Stomach (tissue), 19 donors: ENCODE measurements at places on chromosomes 3 and 15. TPM values are rescaled to one million over a fixed set of nuclear protein-coding genes. Genes with fewer than 3 reads are reported as not detected.
A peak's percentile ranks its signal among the peaks of the same experiment; 100 is the strongest.

The GABRB3 gene
- total RNA-seq = 12.1 TPM

- no peak overlapping the region for H3K27ac ChIP-seq
- peak; percentile 93 for DNase-seq
- H3K36me3 ChIP-seq = no peaks in the 10 kb centered on the region
- H3K4me1 ChIP-seq = peaks cover 28% of the 10 kb centered on the region
Measured at GRCh38 chr3:129794311-129795185, 99.0 kb downstream of the TMCC1 start.

DNA sequence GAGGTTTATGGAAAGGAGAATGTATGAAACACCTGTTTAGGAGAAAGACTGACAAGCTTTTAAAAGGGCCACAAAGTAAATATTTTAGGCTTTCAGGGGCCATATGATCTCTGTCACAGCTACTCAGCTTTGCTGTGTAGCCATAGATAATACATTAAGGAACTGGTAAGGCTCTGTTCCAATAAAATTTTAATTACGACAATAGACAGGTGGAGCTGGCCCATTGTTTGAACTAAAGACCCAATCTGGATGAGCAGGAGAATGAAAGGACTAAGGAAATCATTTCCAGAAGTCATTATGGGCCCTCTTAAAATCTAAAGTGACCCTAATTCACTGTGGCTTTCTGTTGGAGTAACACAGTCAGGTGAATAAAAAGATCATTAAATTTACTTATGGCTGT, 48.5 kb upstream of the SLC12A8 start:
- H3K4me1 ChIP-seq = no peaks in the 10 kb centered on the region
- H3K27me3 ChIP-seq = no peaks in the 10 kb centered on the region
- no peak overlapping the region for H3K4me3 ChIP-seq
- H3K36me3 ChIP-seq = peaks cover 19% of the 10 kb centered on the region
- no peak for DNase-seq
- H3K27ac ChIP-seq = no peak overlapping the region

DNA sequence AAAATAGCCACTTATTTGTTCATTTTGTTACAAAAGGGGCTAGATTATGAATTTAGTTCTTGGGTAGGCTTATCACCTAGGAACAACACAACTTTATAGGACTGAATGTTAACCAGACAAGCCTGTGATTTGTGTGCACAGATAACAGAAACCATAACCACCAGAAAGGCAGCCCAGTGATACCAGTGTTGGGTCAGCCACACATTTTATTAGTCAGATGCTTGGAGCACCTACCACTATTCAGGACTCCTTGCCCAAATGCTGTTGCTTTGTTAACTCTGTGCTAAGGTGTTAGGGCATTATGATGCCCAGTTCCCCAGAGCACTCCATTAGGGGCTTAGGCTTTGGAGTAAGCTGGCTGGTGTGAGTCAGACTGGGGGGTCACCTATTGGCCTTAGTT, 22.5 kb downstream of the PLCL2 start:
- no peak for DNase-seq
- H3K4me3 ChIP-seq = no peak overlapping the region
- no peaks in the 10 kb centered on the region for H3K27me3 ChIP-seq
- peak overlapping the region; percentile 64 for H3K27ac ChIP-seq
- peaks cover 10% of the 10 kb centered on the region for H3K4me1 ChIP-seq

GRCh38 chr3:173217127-173217526, 76.1 kb upstream of the SPATA16 start:
- no peaks in the 10 kb centered on the region for H3K4me1 ChIP-seq
- no peaks in the 10 kb centered on the region for H3K27me3 ChIP-seq

The STARD9 gene
- total RNA-seq = 18.7 TPM

The ROPN1 gene
- not detected for total RNA-seq

GRCh38 chr3:79872483-79872882, 104.7 kb upstream of the ROBO1 start:
- H3K27me3 ChIP-seq = no peaks in the 10 kb centered on the region
- DNase-seq = no peak
- no peak overlapping the region for H3K4me3 ChIP-seq
- no peaks in the 10 kb centered on the region for H3K36me3 ChIP-seq

The CHDH gene
- 385 TPM for total RNA-seq

- DNase-seq = no peak
- no peaks in the 10 kb centered on the region for H3K27me3 ChIP-seq
- no peaks in the 10 kb centered on the region for H3K4me1 ChIP-seq
- no peak overlapping the region for H3K4me3 ChIP-seq
- no peak overlapping the region for H3K27ac ChIP-seq
Measured at GRCh38 chr3:134854254-134854653, 59.2 kb downstream of the EPHB1 start.

DNA sequence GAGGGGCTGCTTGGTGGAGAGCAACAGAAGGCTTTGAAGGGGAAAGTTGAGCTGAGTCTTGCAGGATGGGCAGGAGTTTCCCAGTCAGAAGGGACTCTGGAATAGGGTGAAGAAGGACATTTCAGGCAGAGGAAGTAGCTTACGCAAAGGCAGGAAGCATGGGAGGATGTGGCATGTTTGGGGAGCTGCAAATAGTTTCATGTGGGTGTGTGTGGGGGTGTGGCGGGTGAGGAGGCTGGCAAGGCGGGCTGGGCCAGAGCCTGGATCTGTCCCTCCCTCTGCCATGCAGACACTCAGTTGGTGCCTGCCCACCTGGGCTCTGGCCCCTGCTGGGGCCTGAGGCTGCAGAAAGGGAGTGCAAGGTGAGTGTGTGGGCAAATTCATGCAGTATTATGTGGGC, 10.4 kb downstream of the TEX264 start:
- no peak overlapping the region for H3K27ac ChIP-seq
- DNase-seq = peak; percentile 34
- H3K4me1 ChIP-seq = peaks cover 68% of the 10 kb centered on the region
- peaks cover 79% of the 10 kb centered on the region for H3K36me3 ChIP-seq
- H3K27me3 ChIP-seq = no peaks in the 10 kb centered on the region

DNA sequence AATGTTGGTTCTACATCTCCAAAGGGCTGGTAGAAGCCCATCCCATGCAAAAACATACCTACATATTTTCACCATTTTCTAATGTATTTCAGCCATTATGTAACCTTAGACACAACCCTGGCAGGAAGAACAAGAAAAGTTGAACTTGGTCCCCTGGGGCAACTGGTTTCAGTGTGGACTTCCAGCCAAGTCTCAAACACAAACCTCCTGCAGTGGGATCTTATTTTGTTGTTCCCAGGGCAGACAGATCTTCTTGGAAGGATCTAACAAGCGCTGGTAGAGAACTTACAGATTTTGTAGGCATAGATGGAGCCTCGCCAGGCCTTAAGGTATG, 96.3 kb downstream of the ADAMTS17 start:
- no peaks in the 10 kb centered on the region for H3K27me3 ChIP-seq
- no peak overlapping the region for H3K4me3 ChIP-seq
- no peaks in the 10 kb centered on the region for H3K4me1 ChIP-seq
- no peak overlapping the region for H3K27ac ChIP-seq
- no peak for DNase-seq
- no peaks in the 10 kb centered on the region for H3K36me3 ChIP-seq

GRCh38 chr15:90885432-90886290, 1.4 kb downstream of the FES start:
- peaks cover 41% of the 10 kb centered on the region for H3K4me1 ChIP-seq
- peak overlapping the region; percentile 58 for H3K4me3 ChIP-seq
- peak overlapping the region; percentile 96 for H3K27ac ChIP-seq
- peak; percentile 91 for DNase-seq
- peaks cover 28% of the 10 kb centered on the region for H3K36me3 ChIP-seq

DNA sequence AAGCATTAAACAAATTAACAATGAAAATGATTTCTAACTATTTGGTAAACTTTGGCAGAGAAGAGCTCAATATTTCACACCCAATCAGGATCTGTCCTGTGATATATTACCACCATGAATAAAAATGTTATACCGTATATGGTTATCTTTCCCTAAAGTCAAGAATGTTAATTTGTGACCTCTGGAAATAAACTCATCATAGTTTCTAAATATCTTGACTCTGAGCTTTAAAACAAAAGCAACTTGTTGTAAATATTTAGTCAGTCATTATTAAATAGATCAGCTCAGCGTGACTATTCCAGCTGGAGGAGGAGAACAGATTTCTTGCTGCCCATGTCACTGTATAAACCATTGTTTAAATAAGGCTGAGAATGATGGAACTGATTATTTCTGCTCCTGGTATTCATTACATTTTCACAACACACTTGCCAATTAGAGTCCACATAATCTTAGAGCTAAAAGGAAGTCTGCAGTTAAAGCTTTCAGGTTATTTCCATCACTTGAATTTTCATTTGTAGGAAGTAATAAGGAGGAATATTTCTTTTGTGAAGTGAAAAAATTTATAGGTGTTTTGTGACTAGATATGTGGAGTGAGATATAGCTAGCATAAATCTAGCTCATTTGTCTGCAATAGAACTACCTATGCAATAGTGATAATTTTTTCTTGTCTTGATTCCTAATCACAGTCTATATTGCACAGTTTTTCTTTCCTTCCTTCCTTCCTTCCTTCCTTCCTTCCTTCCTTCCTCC, 106.5 kb upstream of the P2RY1 start:
- no peak for DNase-seq
- H3K27me3 ChIP-seq = no peaks in the 10 kb centered on the region
- no peak overlapping the region for H3K4me3 ChIP-seq

The THRB gene
- 47.3 TPM for total RNA-seq

The ZBBX gene
- total RNA-seq = 1.7 TPM

- H3K27me3 ChIP-seq = no peaks in the 10 kb centered on the region
- H3K36me3 ChIP-seq = peaks cover 16% of the 10 kb centered on the region
Measured at GRCh38 chr15:64623347-64623996, 151.9 kb downstream of the RBPMS2 start.

DNA sequence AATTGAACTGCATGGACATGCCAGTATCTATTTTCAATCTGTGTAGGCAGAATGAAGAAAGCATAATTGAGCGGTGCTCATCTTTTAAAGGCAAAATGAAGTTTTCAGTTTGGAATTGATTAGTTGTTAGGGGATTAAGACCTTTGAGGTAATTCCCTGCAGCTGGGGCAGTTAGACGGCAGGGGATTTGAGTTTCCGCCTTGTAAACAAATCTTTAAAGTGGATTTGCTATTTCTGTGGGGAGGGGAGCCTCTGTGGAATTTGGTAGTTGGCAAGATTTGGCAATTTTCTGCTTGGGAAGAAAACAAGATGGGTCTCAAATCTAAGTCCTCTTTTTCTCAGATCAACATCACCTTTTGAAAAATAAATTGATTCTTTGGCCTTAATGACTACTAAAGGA, 212.5 kb upstream of the CNTN6 start:
- H3K4me1 ChIP-seq = no peaks in the 10 kb centered on the region
- DNase-seq = no peak
- no peaks in the 10 kb centered on the region for H3K27me3 ChIP-seq
- H3K27ac ChIP-seq = no peak overlapping the region

DNA sequence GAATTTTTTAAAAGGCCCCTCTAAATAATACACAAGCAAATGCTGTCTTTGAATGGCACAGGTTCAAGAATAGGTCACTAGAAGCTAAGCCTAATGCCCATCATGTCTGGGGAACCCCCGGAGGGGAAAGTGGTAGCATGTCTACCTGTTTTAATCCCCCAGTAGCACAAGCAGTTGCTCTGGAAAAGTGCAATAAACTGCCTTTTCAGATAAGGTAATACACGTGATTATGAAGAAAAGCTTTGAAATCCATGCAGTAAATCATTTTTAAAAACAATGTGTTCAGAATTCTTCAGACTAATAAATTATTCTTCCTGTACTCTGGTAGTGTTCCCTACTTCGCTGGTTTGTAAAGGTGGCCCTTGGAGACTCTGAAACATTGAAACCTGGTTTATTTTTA, 922.2 kb downstream of the ROBO1 start:
- H3K27ac ChIP-seq = no peak overlapping the region
- H3K4me3 ChIP-seq = no peak overlapping the region
- no peaks in the 10 kb centered on the region for H3K36me3 ChIP-seq

The NDN gene
- 38.0 TPM for total RNA-seq

DNA sequence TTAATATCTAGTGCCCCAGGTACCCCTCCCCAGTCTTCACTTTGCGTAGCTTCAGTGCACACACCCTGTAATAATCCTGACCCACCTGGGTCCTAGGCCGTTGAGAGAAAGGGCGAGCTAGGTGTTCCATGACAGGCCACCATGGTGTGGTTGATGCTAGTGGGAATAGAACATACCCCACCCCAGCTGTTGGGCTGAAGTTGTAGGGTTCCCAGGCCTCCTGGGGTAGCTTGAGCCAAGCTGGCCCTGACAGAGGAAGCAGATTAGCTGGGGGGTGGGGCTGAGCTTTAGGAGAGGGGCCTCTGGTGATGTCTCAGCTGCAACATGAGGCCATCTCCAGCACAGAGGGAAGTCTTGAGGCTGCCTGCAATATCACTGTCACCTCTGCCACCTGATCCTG, 40.5 kb downstream of the RAB11A start:
- no peak for DNase-seq
- no peaks in the 10 kb centered on the region for H3K4me1 ChIP-seq
- no peak overlapping the region for H3K4me3 ChIP-seq
- peaks cover 21% of the 10 kb centered on the region for H3K36me3 ChIP-seq

DNA sequence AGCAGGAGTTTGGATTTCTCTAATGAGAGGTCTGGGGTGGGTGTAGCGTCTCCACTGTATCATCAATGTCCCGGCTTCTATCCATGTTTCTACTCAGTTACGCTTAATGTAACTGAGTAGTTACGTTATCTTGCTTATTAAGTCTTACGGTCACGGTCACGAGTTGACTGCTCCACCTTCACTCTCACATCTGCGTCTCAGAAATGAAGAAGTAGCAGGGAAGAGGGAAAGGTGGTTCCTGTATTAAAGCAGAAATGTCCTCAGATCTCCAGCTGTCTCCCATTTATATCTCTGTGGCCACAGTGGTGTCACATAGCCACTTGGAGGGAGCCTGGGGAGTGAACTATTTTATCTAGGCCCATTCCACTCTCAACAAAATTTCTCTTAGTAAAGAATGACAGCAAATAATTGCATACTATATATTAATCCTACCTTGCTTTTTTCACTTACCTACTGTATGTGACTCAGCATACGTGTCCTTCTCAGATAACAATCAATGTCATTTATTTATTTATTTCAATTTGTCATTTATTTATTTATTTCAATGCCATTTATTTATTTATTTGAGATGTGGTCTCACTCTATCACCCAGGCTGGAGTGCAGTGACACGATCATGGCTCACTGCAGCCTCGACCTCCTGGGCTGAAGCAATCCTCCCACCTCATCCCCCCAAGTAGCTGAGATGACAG, 39.7 kb upstream of the RNU6-1 start:
- no peaks in the 10 kb centered on the region for H3K36me3 ChIP-seq
- no peak overlapping the region for H3K27ac ChIP-seq
- no peaks in the 10 kb centered on the region for H3K27me3 ChIP-seq
- H3K4me3 ChIP-seq = no peak overlapping the region
- H3K4me1 ChIP-seq = peaks cover 27% of the 10 kb centered on the region

DNA sequence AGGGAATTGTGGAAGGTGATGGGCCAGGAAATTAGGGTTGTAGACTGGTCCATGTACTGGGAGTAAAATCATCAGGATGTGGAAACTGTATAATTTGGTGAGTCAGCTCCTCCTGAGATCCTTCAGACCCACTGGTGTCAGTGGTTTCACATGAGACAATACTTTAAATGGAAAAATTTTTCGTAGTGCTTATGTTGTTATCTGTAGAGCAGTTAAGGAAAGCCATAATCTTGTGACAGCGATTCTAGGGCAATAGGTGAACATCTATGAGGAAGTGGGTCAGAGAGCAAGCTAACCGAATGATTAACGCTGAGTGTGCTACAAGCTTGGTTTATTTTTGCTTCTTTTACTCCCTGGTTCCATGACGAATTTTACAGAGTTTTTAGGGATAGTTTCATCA, 200.6 kb downstream of the CADM2 start:
- H3K4me3 ChIP-seq = no peak overlapping the region
- H3K27me3 ChIP-seq = no peaks in the 10 kb centered on the region
- DNase-seq = peak; percentile 38
- no peaks in the 10 kb centered on the region for H3K4me1 ChIP-seq
